ENCODE measurements at places on chromosomes 11 and 22.

DNA sequence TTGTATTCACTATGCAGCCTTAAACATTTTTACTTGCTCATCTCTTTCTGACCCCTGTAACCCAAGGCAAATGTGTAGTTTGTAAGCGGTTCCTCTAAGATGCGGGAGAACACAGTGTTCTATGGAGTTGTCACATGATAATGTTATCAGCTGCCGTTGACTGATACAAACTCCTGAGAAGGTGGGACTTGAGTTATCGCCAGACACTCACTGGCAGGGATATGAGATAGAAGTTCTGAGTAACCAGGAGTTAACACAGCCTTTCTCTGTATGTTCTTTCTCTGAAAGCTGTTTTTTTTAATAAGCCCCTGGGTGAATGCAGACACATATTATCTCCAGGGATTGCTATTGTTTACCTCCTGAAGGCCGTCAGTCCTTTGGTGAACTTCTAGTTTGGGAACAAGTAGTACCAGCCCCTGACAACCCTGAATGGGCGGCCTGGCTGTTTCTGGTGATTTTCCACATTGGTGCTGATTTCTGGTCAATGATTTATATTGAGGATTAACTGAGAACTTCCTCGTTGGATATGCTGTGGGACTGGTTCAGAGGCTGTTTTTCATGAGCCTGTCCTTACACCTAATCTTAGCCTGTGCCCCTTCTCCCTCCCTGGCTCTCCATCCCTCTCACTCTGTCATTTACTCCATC lies 155.3 kb upstream of the RASSF10 start:
- DNase-seq: no peak

DNA sequence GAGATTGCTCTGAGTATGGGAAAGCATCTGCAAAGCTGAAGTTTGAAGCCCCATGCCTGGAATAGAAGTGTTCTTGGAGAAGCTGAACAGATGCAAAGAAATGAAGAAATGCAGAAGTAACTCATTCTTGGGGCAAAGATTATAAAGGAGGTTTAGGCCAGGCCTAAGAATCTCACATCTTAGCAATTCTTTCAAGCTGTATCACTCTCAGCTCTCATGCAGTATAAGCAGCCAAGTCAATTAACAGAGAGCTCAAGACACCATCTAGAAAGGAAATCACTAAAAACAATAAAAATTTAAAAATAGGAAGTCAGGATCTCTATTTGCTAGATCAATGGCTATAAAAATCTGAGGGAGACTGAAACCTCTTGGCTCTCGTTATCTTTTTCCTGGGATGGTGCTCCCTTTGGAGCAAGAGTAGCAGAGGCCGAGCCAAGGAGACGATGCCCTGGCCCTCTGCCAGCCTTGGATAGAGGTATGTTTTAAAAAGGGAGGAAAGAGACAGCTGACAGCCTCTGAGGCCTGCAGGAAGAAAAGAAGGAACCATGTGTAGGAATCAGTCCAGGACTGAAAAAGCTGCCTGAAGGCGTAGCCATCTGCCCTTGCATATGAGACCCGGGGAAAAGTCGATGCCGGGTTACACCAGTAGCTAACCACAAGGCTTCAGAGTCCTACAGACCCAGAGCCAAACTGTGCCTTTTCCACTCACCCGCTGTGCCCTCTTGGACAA lies 229.8 kb downstream of the BLID start:
- DNase-seq: no peak

DNA sequence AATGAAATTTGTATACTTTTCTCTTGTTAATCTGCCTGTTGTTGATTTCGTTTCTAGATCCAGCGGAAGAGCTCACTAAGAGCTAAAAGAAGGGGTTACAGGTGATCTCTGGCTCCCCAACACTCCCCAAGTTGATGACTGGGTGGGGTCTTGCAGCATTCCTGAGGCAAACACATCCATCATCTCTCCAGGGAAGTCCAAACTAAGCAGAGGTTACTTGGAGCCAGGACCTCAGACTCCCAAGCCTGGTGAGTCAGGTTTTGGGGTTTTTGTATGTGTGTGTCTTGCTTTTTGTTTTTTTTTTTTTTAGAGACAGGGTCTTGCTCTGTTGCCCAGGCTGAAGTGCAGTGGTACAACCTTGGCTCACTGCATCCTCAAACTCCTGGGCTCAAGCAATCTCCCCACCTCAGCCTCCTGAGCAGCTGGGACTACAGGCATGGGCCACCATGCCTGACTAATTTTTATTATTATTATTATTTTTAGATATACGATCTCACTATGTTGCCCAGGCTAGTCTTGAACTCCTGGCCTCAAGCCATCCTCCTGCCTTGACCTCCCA lies 11.5 kb upstream of the RPS3 start:
- DNase-seq: no peak

DNA sequence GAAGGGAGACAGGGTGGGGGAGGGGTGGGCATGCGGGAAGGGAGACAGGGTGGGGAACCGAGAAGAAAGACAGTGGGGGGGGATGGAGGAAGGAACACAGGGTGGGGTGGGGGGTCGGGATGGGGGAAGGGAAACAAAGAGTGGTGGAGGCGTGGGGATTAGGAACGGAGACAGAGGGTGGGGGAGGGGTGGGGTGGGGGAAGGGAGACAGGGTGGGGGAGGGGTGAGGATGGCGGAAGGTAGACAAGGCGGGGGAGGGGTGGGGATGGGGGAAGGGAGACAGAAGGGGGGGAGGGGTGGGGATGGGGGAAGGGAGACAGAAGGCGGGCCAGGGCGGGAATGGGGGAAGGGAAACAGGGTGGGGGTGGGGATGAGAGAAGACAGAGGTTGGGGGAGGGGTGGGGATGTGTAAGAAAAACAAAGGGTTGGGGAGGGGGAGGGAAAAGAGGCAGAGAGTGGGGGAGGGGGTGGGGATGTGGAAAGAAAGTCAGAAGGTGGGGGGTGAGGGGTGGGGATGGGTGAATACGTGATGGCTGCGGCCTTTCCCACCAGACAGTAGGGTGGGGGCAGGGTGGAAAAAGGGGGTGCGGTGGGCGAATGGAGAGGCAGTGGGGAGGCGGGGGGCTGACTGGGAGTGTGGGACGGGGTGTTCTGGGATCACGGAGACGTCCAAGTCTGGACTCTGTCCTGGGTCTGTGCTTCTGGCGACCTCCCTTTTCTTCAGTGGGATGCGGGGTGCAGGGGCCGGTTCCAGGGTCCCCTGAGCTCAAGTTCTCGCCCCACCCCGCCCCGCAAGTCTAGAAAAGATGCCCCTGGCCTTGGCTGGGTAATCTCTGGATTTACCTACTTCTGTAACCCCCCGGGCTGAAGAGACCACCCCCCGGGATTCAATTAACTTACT lies 744 bp downstream of the PRAME start:
- DNase-seq: no peak

DNA sequence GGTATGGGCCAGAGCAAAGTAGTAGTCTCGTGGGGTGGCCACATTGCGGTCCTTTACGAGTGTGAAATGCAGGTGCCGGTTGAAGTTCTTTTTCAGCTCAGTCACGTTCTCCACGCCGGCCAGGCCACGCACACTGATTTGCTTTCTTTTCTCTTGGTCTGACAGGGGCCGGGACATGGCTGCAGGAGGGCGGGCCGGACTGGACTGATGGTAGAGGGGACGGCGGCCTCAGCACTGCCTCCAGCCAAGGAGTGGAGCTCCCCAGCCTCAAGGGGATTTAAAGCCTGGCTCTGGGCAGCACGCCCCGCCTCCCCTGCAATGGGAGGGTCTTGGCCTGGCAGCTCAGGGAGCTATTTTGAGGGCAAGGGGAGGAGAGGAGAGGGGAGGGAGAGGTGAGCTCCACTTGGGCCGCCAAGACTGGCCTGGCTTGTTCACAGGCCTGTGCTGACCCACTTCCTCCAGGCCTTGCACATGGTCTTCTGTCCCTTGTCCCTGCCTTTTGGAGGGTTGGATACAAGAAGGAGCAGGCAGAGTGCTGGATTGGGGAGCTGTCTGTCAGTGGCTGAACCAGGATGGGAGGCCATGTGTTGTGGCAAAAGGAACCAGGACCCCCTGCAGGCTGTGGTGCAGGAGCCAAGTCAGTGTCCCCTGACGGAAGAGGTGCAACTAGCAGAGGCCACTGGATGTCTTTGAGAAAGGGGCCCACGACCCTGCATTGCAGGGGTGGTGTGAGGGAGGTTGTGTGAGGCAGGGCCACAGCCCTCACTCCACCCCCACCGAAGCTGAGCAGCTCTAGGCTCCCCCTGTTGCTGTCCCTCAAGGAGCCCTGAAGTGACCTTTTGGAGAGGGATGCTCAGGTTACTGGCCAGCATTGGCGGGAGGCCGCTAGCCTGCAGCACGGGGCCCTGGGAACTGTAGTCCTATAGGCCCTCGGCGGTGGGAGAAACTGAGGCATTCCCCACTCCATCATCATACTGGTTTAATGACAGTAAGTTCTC lies at the start of gene PYGM:
Gene PYGM, minus strand, starts transcription at position 253 of the 998 bp plus-strand sequence. Its CDS starts 76 bp downstream, at position 177.
- DNase-seq: no peak

DNA sequence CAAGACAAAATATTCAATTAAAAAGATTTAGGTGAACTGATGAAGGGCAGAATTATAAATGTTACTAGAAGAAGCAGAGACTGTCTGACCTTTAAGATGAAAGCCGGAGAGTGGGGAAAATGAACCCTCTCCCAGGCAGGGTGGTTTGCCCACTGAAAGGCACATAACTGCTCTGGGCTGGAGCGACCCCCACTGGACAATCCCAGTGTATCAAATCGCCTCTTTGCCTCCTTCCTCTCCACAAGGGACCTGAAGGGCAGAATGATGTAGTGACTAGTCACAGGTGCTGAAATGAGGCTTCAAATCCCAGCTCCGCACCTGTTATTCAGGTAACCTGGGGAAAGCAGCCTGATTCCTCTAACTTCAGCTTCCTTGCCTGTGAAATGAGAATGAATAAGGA lies 69.0 kb downstream of the EFCAB6 start:
- DNase-seq: no peak

GRCh38 chr11:62217191-62217748 lies 8.8 kb downstream of the SCGB2A1 start:
- DNase-seq: peak; percentile 8

GRCh38 chr11:62974848-62975522 lies 9.8 kb downstream of the SLC22A6 start:
- DNase-seq: peak; percentile 40

DNA sequence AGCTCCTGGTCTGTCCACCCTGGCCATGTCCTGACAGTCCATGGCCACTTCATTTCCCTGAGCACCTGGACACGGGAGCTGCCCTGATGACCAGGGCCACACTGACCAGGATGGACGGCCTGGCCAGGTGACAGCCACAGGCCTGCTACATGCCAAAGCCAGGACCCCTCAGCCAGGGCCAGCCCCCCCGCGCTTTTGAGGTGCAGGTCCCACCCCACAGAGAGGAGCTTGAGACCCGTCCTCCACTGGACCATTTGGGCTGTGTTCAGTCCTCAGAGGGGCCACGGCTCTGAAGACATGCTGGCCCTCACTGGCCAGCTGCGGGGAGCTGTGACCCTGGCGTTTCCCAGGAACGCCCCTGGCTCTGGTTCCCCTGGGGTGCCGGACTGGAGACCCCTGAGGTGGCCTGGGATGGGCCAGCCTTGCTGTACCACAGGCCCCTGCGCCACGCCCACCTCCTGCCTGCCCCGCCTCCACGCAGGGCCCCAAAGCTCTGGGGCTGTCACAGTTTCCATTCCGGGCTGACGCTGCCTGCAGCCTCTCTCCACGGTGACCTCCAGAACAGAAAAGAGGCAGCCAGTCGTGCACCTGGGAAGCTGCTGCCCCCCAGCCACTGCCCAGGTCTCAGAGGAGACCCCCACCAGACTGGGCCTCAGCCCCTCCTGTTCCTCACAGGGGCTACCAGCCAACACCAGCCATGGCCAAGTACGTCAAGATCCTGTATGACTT lies 18.2 kb downstream of the EPS8L2 start:
- DNase-seq: no peak

- no peak for DNase-seq
Measured at GRCh38 chr11:107898270-107898669, 30.0 kb upstream of the RAB39A start.

DNA sequence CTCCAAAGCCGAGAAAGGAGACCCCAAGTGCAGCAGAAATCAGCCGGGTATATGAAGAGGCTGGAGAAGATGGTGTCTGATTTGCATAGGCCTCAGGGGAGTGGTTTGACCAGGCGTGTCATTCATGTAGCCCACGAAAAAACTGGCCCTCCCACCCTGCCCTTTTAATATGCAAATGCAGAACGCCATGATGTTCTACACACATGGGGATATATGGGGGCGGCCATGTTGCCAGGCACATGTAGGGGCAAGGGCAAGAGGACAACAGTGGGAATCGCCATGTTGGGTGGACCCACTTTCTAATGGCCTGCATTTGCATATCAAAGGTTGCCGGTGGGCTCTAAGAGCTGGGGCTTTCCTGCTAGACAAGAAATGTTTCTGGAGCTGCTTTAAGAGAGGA lies 86.4 kb downstream of the ISX start:
- no peak for DNase-seq

DNA sequence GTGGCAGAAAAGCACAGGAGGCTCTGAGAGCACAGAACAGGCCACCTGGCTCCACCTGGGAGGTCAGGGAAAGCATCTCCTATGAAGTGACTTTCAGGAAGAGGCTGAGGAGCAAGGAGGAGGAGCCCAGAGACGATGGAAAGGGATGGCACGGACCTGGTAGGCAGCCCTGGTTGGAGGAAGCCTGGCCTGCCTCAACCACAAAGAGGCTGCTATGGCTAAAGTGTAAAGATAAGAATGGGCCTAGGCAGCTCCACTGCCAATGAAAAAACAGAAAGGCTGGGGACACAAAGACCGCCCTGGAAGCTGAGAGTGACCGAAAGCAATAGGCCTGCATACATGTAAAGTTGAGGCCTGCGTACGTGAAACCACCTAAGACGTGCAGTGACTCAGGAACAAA lies 31.2 kb upstream of the ETS1 start:
- no peak for DNase-seq

DNA sequence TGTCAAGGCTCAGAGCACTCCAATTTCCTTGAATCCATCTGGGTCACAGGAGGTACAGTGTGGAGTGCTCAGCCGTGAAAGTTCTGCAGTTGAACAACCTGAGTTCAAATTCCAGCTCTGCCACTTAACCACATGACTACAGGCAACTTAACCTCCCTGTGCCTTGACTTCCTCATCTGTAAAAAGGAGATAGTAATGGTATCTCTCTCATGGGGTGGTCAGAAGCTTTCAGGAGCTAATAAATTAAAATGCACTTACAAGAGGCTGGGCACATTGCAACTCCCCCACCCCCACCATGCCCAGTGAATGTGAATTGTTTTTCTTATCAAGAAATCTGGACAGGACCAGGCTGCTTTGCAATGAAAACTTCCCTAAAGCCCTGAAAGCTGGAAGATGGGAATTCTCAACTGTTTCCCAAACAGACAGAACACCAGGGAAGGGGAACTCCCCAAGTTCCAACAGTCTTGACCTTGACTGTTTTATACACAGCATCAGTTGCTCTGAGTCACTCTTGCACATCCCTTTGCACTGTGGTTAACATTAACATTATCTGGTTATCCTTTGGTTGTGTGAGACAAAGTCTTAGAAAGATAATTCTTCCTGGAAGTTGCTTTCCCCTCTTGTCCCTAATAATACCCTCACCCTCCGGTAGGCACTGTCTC lies 137.0 kb downstream of the SLC1A2 start:
- no peak for DNase-seq

Data from NCI-H2029 treated with DMSO at 0.1 percent for 48 hours (cell line).